ENCODE measurements at places on chromosomes 2 and 18. TPM values are rescaled to one million over a fixed set of nuclear protein-coding genes. Genes with fewer than 3 reads are reported as not detected.

The BOLL gene
- not detected for total RNA-seq

The CHST9 gene
- total RNA-seq: not detected

The TCF23 gene
- total RNA-seq: 5.0 TPM

The MRO gene
- total RNA-seq: 2.3 TPM

The PSTPIP2 gene
- total RNA-seq: 5.7 TPM

The FBLN7 gene
- 14.6 TPM for total RNA-seq

The PTPRN gene
- total RNA-seq: not detected

The FAM110C gene
- 1.3 TPM for total RNA-seq

The TRPM8 gene
- not detected for total RNA-seq

The RAMP1 gene
- total RNA-seq: 116 TPM

The LCT gene
- total RNA-seq: 0.05 TPM

The SCYGR4 gene
- total RNA-seq: not detected

The CYP1B1 gene
- total RNA-seq: 90.9 TPM

GRCh38 chr2:149005471-149006077 is 32.9 kb upstream of the LYPD6B start:
- no peak for DNase-seq

GRCh38 chr2:11408959-11409571 is 56.9 kb downstream of the E2F6 start:
- DNase-seq: no peak

DNA sequence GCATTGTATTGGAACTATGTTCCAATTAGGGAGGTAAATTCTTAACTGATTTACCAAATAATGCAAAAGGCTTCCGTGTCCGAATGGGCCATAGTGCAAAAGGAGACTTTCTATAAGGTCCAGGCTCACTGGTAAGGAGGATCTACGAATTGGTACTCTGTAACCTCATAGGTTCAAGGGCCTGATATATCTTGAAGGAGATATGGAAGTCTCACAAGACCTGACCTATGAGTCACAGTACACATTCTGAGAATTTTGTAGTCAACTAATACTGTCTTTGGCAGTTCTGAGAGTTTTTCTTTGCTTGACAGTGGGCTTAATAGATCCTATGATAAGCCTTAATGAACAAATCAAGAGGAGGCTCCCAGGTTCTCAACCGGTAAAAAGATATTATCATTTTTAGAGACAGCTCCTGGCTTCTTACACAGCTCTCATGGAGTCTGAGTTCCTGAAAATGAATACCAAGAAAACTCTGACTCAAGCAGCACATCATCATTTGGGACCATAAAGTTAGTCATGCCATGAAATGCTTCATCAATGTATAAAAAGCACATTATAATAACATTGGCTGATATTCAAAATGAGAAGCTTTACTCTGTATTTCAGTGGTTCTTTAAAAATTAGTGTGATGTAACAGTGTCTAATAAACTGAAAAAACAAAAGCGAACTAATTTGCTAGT is 1275.2 kb upstream of the CRIM1 start:
- DNase-seq: no peak

DNA sequence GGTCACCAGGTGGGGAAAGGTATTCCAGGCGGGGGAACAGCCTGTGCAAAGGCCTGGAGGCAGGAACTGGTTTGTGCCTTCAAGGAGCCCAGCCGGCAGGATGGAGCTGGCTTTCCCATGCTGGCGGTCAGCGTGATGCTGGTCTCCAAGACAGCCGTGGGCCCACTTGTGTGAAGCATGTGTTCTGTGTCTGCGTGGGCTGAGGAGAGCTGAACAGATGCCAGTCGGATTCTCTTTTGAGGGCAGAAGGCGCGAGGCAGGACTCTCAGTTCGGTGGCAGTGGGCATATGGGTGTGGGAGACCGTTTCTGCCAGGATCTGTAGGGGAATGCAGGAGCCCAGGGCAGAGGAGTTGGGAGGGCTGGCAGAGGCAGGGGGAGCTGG is 191.6 kb downstream of the TWIST2 start:
- peak; percentile 64 for DNase-seq

- DNase-seq: no peak
Measured at GRCh38 chr2:19865151-19865550, 36.6 kb downstream of the TTC32 start.

DNA sequence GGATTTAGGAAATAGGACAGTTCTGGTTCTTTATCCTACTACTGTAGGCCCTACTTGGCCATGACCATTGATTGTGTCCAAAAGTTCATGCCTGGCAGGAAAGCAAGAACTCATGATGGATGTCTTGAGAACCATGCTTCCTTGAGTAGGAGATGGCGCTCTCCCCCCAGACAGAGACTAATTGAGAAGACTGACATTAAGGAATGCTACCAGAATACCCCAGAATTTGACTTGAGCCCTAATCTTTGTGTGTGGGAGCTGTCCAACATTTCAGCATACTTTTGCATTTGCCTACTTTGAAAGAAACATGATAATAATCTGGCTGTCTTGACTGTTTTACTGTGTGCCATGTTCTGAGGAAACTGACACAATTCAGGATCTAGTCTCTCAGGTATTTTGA is 23.3 kb downstream of the MAPRE3 start:
- no peak for DNase-seq

- no peak for DNase-seq
Measured at GRCh38 chr2:180370511-180371205, 363.6 kb upstream of the CWC22 start.

DNA sequence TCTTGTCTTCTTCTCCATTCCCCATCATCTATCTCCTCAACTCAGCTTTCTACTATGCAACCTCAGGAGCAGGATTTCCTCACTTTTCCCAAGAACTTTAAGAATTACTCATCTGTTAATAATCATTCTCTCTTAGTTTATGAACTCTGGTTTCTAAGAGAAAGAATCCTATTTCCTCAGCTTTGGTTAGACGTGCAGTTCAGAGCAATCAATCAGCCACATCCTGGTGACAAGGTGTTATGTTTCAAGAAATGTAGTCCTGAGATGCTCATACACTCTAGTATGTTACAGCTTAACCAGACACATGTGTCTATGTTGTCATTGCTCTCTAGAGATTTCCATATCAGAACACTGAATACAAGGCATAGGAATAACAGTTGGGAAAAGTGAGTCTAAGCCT is 277.9 kb downstream of the MBD2 start:
- no peak for DNase-seq

DNA sequence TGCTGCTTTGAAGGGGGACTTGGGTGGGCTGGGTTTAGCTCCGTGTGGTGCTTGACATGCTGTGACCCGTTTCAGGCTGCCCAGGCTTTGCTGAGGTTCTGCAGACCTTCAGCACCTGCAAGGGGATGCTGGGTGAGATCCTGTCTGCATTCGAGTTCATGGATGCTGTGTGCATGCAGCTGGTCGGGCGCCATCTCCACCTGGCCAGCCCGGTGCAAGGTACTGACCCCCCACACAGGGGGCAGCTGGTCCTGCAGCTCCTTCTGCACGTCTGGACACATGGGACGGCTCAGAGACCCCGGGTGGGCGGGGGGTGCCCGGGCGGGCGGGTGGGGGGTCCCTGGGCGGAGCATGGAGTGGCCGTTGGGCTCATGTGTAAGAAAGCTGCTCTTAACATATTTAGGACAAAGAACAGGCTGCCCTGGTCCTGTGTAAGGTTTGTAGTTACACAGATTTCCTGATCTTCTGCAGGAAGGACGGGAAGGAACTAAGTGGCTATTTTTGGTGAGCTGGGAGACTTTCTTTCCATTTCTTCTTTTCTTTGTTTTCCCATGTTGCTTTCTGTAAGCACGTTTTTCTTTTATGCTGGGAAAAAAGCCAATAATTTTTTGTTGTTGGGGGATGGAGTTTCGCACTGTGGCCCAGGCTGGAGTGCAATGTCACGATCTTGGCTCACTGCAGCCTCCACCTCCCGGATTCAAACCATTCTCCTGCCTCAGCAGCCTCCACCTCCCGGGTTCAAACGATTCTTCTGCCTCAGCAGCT is 15.8 kb downstream of the D2HGDH start:
- DNase-seq: no peak

- DNase-seq: no peak
Measured at GRCh38 chr2:162245781-162246180, 2.5 kb upstream of the FAP start.

GRCh38 chr2:102929721-102930120 is 167.9 kb downstream of the TMEM182 start:
- no peak for DNase-seq

- DNase-seq: no peak
Measured at GRCh38 chr2:37610638-37611289, 60.7 kb downstream of the CDC42EP3 start.

GRCh38 chr2:237290261-237290660 is 123.7 kb downstream of the COL6A3 start:
- DNase-seq: peak; percentile 95

- no peak for DNase-seq
Measured at GRCh38 chr2:77054938-77055337, 467.2 kb downstream of the LRRTM4 start.

DNA sequence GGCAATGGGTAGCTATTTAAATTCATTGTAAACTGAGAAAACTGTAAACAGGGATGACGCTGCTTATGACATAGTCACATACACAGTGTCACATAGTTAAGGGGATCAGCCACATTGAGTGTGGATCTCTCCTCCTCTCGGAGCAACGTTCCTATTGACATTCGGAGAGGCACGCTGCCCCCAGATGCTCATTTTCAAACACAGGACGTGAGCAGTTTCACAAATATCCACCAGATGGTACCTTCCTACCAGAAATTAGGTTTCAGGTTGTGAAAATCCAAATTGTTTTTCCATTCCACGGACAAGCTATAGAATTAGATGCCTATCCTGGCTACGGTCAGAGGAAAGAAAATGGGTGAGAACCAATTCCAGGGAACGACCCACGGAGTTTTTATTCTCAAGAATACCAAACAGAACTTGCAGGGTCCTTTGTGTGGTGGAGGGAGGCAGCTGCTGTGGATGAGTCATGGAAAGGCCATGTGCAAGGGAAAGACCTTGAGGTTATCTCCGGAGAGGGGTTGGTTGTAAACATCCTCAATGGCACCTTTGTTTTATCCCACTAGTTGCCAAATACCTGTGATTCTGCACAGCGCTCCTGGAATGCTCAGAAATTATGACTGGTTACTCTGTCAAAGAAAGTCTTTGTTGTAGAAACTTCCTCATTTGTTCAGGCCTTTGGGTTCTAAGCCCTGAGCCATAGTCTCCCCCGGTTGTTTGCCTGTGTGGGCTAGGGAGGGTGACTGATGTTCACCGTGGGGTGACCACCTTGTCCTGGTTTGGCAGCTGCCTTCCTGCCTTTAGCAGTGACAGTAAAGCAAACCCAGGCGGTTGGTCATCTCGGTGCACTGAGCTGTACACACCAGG is 88.0 kb downstream of the ACTR3 start:
- DNase-seq: no peak

GRCh38 chr18:13537022-13537780 is 189.2 kb downstream of the FAM210A start:
- no peak for DNase-seq

DNA sequence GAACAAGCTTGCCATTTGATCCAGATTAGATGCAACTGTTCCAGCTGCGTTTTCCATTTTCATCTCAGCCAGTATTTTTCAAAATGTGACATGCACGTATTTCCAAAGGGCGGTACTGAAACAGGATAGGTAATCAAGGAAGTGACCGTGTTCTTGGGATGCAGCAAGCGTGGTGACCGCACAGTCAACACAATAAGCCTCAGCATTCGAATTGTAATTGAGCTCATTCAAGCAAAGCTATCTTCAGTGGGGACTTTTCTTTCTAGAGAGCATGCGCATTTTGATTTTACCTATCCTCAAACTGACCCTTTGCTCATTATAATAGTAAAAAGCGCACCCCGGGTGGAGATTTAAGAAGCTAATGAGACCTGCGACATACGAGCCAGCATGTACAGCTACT is 3.4 kb upstream of the ALPP start:
- DNase-seq: no peak

GRCh38 chr2:101473911-101474701 is 806 bp downstream of the RFX8 start:
- peak; percentile 90 for DNase-seq

- no peak for DNase-seq
Measured at GRCh38 chr2:71674158-71674851, 220.9 kb downstream of the DYSF start.

DNA sequence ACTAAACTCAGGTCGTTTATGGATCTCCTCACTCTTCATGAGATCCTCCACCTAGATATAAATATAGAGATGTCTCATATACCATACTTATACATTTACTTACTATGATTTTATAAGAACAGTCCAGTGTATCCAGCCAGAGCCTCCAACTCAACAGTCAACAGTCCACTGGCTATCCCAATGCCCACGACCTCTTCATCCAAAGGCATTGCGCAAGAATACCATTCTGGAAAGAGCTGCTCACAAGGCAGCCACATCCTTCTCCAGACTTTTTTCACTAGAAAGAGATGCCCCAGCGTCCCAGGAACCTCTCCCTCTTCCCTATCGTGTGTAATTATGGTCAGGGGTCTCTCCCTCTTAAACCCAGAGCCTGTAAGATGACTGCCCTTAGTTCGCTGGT is 448.8 kb downstream of the LRATD1 start:
- DNase-seq: no peak

- DNase-seq: peak; percentile 68
Measured at GRCh38 chr2:120231974-120232635, 8.9 kb upstream of the TMEM185B start.

DNA sequence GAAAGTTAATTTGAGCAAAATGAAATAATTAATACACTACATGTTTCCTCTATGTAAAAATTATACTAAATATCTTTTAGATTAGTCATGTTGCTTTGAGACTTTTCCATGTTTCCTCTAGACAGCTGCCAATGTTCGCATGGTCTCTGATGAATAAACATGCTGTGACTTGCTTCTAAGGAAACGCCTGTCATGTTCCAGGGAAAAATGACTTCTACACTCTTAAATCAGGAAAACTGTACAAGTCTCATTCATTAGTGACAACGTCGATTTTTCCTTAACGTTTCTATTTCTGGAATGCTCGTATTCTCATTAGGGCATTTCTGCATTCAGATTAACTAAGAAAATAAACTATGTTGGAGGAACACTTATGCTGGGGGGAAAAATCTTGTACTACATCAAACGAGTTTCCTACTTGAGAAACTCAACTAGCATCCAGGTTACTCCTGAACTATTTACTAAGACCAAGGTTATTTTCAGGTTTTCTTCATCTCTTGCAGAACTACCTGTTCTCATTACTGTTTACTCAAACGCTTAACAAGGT is 1.6 kb downstream of the COBLL1 start:
- DNase-seq: no peak

GRCh38 chr18:47381975-47382570 is 130.6 kb upstream of the SKOR2 start:
- no peak for DNase-seq

Data from posterior vena cava (tissue), 2 donors.